ENCODE measurements at places on chromosomes 16 and 17.

DNA sequence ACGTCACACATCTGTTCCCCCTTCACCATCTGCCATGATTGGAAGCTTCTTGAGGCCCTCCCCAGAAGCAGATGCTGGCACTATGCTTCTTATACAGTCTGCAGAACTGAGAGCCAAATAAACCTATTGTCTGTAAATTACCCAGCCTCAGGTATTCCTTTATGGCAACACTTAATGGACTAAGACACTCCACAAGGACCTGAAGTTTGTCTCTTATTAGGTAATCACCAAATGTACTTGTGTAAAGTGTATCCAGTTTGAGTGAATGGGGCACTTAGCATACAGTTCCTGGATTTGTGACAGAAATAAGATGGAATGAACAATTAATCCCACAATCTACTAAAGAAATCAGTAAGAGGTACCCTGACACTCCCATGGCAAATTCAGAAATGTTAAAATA, 105.3 kb downstream of the SLC39A11 start:
- no peak for DNase-seq

DNA sequence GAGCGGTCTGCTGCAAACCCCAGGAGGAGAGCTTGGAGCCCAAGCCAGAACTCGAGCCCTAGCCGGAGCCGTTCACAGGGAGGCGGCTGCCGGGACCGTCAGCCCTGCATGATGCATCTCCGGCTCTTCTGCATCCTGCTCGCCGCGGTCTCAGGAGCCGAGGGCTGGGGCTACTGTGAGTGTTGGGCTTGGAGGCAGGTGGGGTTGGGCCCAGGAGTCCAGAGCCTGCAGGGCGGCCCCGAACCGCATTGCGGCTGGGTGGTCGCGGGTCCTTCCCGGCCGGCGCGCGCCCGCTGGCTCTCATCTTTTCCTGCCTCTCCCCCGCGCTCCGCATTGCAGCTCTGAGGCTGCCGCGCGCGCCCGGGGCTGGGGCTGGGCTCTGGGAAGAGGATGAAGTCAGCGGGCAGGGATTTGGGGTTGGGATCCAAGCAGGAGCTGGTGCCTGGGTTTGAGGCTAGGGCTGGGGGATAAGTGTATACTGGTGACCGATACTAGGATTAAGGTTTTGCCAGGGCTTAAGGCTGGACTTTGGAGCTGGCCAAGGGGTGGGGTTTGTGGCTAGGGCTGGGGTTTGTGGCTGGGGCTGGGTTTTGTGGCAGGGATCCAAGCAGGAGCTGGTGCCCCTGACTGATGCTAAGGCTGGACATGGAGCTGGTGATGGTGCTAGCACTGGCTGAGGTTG, 532 bp downstream of the CNTNAP1 start:
- DNase-seq, result peak; percentile 69

- no peak for DNase-seq
These were observed 441.9 kb downstream of the CDH13 start for GRCh38 chr16:83068686-83069085.

DNA sequence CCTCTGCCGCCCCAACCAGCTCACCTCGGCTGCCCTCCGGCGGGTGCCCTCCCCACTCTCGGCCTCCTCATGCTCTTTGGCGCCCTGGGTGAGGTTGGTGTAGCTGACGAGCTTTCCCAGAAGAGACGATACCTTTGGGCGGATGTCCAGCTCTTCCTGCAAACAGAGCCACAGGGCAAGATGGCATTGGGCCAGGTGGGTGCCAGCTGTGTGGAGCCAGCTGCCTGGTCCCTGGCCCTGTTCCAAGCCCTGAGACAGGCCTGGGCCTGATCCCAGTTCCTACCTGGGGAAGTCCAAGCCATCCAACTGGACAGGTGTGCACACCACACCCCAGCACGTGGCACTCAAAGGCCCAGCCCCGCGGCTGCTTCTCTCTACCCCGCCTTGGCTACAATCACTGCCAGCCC, 6.9 kb downstream of the SLC12A4 start:
- DNase-seq, result no peak

DNA sequence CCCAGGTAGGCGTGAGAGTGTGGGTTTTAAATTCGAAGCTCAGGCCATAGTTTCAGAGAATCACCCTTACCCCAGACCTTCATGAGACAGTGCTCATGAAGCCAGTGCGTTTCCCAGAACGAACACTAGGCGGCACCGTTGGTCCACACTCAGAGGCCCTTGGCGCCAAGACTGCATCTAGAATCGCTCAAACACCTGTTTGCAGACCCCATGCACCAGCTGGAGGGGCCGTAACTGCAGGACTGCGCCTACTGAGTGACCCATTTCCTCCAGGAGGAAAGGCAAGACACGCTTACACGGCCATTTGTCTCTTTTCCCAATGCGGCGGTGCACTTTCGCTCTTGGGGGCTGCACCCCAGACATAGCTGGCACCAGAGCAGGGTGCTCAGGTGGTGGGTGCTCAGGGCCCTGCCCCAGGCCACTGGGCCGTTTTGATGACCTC, 34.0 kb downstream of the ADGRG5 start:
- peak; percentile 47 for DNase-seq
